ENCODE measurements at places on chromosomes 2 and 18.

GRCh38 chr2:161955211-161955610 is 118.8 kb downstream of the DPP4 start:
- no peak for DNase-seq

GRCh38 chr18:41113885-41114482 is 841.0 kb upstream of the PIK3C3 start:
- DNase-seq, result no peak

GRCh38 chr2:238582159-238582558 is 155.4 kb downstream of the ASB1 start:
- peak; percentile 63 for DNase-seq

DNA sequence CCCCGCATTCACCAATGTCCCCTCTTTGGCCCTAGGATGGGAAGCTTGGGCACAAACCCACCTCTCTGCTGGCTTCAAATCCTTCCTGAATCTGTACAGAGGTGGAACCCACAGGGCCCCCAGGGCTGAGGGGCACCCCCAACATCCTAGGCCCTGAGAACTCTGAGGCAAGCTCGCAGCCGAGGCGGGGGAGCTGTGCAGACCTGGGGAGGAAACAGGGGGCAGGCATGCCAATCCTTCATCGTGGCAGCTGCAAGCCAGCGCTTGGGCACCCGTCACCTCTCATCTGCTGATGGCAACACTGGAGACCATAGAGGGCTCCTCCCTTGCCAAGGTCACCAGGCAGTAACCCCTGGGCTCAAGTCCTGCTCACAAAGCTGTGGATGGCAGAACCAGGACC is 10.8 kb downstream of the ECEL1 start:
- no peak for DNase-seq

DNA sequence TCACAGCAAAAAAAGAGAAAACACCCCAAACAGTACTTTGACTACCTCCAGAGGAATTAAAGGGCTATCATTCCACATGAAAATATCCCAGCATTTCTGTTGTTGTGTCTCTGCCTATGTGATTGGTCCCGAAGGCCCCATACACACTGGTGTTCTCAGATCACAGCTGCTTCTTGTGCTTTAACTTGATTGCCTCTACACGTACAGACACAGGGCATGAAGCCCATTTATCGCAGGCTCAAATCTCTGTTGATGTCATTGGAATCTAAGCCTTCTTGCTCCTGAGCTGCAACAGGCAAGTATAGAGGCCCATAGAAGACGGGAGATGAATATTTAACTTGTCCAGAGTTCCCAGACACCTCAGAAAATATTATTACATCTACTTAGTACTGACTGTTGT is 405.2 kb downstream of the NCKAP5 start:
- DNase-seq, result no peak

DNA sequence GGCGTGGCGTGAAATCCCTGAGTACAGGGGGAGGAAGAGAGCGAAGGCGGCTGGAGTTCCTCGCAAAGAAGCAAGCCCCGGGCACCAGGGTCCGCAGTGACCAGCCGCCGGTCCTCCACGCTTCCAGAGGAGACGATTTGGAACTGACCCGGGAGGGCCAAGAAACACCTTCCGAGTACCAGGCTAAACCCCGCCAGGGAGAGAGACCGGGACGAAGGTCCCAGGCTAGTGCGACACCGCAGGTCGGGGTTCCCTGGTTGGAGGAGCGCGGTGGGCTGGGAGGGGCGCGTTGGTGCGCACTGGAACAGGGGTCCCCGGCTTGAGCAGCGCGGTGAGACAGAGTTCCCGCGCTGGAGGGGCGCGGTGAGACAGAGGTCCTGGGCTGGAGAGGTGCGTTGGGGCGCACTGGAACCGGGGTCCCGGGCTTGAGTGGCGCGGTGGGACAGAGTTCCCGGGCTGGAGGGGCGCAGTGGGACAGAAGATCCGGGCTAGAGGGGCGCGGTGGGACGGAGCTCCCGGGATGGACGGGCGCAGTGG is 901 bp downstream of the WDFY1 start:
- DNase-seq, result no peak

DNA sequence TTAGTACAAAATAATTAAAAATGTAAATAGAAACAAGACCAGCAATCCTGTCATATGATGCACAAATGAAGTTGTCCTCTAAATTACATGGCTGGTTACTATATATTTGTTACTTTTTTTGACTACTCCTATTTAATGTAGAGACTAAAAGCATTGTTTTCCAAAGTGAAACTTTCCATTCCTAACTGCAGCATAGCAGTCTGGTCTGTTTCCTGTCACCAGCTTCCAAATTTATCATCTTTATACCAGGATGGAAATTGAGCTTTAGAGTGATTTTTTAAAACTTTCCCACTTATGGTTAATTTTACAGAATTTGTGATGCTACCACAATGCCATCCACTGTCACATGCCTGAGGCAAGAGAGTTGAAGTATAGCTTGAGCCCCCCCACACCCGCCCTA is 33.5 kb upstream of the RAB27B start:
- no peak for DNase-seq

DNA sequence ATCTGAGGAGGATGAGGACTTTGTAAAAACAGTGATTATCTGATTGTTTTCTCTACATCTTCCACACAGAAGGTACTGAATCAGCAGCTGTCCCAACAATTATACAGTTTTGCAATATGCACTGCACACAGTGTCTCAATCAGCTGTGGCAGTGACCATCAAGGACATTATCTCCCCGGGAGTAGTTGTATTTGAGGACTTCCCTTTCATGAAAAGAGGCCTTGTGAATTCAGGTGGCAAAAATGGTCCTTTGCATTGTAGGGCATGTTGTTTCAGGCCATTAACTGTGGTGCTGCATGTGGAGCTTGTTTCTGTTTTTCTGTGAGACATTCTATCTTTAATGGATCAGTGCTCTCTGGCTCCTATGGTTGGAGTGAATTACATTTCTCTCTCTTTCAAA is 779.4 kb upstream of the FSHR start:
- DNase-seq, result no peak

GRCh38 chr2:43133708-43134570 is 92.5 kb downstream of the ZFP36L2 start:
- DNase-seq, result no peak

GRCh38 chr2:217784996-217785543 is 217.7 kb downstream of the TNS1 start:
- DNase-seq, result no peak

DNA sequence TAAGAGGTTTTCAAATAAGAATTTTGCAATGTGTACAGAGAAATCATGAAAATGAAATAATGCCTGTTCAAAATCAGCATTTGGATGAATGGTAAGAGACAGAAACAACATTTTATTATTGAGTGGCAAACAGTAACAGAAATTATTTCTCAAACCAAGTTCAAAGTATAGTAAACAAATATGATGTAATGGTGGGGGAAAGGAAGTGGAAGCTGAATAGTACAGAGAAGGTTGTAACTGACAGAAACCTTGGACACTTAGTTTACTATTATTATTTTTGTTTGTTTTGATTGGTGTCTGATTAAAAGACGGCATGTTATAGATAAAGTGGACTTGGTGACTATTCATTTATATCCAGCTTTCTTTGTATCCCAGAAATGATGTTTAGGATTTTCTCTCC is 1637.4 kb upstream of the ACVR2A start:
- no peak for DNase-seq

DNA sequence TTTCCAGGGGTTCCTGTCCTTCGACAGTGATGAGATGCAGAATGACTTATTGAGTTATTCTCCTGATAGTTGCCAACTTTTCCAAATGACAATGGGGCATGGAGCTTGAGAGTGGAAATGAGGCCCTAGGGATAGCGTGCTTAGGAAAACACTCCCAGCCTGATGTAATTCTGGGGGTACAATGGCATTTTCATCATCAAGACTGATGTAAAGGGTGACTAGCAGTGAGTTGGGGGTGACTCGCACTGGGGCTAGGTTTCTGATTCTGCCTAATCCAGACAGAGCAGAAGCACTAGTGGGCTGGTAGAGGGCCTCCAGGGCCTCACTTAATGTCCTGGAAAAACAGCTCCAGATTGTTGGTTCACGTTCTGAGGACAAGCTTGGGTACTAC is 34.0 kb upstream of the IL37 start:
- DNase-seq, result no peak

GRCh38 chr2:3099145-3099859 is 278.3 kb downstream of the EIPR1 start:
- DNase-seq, result no peak

DNA sequence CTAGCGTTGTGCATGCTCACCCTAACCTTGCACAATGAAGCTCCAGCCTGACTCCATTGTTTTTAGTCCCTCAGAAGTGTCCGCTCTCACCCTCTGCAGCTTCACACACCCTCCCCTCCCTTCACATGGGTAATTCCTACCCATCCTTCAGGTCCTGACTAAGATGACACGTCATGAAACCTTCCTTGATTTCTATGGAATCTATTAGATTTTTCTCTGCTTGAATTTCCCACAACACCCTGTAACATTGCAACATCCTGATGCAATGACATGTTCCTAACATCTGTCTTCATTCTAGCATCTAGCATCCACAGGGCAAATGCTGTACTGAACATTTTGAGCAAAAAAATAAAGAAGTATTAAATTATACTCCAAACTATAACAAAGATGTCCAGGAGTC is 77.0 kb upstream of the PID1 start:
- peak; percentile 66 for DNase-seq

DNA sequence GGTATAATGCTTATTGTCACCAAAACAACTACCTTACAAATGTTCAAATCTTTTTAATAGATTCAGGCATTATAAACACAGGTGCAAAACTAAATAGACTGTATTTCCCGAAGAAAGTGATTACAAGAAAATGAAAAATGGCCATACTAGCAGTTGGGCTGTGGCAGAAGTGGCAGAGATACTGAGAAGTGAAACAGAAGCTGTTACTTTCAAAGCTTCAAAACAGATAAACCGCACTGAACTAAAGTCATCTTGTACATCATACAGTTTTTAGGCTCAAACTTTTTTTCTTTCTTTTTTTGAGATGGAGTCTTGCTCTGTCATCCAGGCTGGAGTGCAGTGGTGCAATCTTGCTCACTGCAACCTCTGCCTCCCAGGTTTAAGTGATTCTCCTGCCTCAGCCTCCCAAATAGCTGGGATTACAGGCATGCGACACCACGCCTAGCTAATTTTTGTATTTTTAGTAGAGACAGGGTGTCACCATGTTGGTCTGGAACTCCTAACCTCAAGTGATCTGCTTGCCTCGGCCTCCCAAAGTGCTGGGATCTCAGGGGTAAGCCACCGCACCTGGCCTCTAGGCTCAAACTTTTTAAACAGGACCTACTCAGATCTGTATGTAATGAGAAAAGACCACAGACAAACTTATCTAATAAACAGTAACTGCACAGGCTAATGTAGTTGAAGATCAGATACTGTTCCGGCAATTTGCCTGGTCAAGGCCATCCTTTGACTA is 77.9 kb upstream of the SATB2 start:
- DNase-seq, result no peak

All from AG09309 (cell line).